ENCODE measurements at places on chromosomes 1 and 21.

DNA sequence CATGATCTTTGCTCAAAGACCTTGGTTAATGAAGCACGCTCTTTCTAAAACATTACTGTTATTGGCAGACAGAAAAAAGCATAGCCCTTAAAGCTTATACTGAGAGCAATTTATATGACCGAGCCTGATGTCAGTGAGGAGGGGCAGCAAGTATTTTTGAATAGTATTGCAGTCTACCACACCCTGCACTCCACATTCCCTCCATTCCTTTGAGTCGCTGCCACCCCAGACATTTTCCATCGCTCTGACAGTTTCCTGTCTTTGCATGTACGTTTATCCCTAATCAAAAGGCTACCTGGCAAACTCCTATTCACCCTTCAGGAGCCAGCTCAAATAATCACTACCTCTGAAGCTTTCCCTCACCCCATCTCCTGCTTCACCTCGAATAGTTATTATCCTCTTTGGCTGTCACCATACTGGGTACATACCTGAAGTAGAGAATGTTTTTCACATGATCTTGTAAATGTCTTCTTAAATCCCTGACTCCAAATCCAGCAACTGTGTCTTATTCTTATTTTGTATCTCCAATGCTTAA lies 5.5 kb upstream of the JUN start:
- no peak for DNase-seq

- DNase-seq, result no peak
These were observed 42.9 kb downstream of the FMN2 start for GRCh38 chr1:240134596-240134995.

GRCh38 chr1:94050254-94050653 lies 70.7 kb downstream of the ABCA4 start:
- no peak for DNase-seq

- no peak for DNase-seq
These were observed 33.1 kb upstream of the C1orf146 start for GRCh38 chr1:92184632-92185031.

DNA sequence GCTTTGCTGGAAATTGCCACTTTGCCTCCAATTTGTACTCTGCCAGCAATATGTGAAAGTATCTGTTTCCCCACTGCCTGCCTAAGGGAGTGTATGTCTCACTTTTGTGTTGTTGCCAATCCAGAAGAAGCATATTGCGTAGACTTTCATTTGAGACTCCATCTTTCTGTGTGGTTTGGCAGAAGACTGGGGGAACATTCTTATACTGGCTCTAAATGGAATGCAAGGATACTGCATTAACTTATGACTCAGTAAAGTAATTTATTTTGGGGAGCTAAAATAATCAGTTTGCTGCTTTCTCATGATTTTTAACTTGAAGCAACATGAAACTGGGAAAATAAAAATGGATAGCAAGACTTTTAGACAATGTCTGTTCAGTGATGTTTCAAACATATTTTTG lies 107.7 kb upstream of the TMPRSS2 start:
- no peak for DNase-seq

GRCh38 chr21:43867332-43867703 lies 2.3 kb downstream of the AGPAT3 start:
- DNase-seq, result no peak

- DNase-seq, result no peak
These were observed 25.8 kb downstream of the EPHA2 start for GRCh38 chr1:16129921-16130543.

GRCh38 chr1:175864625-175865024 lies 121.2 kb upstream of the TNR start:
- no peak for DNase-seq

- peak; percentile 40 for DNase-seq
These were observed 17.0 kb downstream of the DHRS3 start for GRCh38 chr1:12600880-12601633.

- no peak for DNase-seq
These were observed 56.7 kb downstream of the PTGS2 start for GRCh38 chr1:186623551-186623950.

DNA sequence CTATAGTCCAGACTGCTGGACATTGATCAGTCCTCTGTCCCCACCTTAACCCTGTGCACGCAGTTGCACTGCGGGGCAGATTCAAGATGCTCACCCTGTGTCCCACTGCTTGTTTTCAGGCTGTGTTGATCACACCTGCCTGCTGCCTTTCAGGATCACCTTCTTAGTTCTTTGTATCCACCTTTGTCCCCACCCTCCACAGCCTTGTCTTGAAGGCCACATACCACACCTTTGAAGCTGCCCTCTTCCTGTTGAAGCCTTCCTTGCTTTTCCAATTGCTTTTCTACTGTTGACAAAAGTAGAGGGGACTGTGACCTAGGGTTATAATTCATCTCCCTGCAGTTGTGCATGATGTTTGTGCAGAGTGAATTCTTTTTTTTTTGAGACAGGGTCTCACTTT lies 32.7 kb downstream of the UCK2 start:
- no peak for DNase-seq

GRCh38 chr1:64983110-64983509 lies 16.8 kb upstream of the JAK1 start:
- no peak for DNase-seq

GRCh38 chr1:114467491-114467890 lies 43.5 kb downstream of the TRIM33 start:
- DNase-seq, result no peak

DNA sequence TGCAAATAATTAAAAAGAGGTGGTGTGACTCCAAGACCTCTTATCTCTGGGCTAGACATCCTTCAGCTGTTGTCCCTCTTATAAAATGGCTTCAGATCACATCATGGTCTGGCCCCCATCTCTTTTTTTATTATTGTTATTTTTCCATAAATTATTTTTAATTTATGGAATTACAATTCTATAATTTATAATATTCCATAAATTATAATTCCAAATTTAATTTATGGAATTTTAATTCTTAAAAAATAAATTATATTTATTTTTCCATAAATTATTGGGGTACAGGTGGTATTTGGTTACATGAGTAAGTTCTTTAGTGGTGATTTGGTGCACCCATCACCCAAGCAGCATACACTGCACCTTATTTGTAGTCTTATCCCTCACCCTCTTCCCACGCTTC lies 65.9 kb upstream of the GJA5 start:
- no peak for DNase-seq

DNA sequence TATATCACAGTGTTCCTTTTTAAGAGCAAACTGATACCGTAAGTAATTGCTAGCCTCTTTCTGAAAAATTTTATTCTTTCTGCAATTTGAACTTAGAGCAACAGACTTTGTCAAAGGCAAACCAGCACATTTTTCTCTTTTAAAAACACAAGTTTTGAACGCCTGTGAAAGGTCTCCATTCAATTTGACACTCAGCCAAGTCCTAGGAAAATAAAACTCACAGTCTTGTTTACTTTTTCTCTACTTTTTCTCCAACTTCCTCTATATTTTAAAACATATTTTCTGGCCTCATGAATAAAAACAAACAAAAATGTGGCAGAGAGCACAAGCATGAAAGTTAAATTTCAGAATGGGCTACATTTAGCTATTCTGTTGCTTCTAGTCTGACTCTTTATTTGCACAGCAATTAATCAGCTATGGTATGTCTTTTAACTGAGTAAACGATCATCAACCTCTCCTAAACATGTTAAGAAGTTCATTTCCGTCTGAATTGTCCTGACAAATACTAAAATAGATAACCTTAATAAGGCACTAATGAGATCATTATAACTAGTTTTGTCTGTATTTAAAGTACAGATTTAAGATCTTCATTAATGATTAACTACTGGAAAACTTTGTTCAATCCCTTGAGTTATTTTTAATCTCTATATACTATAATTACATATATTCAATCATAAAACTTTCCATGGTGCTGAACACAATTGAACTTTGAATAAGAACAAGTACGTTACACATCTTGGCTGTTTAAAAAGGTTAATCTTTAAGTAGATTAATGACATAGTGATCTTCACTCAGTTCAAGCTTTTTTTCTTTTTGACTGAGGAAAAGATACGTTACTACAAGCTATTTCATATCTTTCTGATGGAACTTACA lies 550.6 kb downstream of the PTBP2 start:
- no peak for DNase-seq

DNA sequence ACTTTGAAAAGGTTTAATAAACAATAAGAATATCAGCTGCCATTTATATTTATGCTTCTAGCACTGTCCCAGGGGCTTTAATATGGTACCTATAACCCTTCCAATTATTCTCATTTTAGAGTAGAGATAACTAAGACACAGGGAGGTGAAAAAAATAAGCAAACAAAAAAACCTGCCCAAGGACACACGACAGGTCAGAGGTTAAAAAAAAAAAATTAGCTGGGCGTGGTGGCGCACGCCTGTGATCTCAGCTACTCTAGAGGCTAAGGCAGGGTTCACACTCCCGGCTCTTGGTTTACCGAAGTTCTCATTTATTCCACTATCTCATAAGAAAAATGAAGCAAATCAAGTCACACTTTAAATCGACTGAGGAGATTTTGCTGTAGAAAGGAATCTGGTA lies 34.7 kb upstream of the CNN3 start:
- DNase-seq, result no peak

DNA sequence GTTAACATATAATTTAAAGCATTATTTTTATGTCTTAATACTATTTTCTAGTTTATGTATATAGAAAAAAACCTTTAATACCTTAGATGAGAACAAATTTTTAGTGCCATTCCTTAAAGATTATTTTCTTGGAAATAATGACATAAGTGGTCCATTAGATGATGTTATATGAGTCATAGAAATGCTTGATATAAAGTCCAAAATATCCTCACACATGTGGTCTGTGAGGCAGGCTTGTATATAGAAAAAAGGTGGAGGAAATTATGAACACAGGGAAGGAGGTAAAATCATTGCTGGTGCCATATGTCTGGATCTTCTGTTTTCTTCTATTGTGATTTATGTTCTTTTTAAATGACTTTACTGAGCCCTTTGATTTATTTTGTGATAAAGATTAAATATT lies 79.3 kb downstream of the MAP3K7CL start:
- no peak for DNase-seq

DNA sequence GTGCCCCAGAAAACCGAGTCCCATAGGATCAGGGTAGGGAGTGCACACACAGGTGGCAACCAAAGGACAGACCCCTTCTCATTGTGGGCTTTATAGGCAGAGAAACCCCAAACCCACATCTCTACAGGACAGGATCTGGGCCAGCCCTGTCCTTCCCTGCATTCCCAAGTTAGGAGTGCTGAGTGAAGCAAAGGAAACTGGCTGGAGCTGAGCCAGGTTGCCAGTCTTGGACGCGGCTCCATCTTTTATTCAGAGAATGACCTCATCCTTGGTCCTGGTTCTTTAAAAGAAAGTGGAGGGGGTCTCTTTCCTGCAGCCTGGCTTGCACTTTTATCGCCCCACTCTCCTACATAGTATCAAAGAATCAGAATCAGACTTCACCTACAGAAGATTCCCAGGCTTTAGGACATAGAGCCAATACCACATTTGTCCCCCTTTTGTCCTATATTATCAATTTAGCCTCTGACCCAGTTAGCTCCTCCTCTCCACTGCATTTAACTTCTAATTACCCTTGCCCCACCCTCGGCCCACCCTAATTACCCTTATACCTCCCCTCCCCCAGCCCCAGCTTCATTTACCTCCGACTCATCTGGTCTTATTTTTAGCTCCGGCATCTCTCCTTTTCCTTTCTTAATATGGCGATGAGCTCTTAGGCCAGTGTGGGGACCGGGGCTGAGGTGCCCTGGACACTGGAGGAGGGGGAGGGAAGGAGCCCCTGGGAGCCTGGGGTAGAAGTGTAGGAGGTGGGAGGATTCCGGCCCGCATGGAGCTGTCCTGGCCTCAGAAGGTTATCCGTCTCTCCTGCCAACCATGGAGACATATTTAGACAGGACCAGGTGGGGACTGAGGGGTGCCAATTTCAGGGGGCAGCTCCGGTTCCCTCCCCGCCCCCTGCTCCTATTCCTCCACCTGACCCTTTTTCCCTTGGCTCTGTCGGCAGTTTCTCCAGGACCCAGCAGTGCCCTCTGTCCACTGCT lies at the start of gene CASQ1:
CASQ1 (plus strand) TSS at position 927 of the 977 bp plus-strand sequence. CDS start 177 bp downstream, outside the sequence.
- DNase-seq, result no peak

DNA sequence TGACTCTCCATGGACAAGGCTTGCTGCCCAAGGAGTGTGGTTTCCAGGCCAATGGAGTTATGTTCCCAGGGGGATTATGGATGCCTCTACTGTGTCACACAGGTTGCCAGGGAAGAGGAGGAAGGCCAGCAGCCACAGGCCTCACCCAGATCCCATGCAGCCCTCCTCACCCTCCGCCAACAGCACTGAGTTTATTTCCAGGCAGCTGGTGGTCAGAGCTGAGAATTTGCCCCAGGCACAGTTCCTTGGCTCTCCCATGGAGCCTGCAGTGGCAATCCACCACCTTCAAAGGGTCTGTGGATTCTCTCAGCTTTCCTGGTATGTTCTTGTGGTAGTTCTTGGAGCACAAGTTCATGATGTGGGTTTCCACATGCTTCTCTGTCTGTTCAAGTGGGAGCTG lies 79.2 kb downstream of the NTNG1 start:
- no peak for DNase-seq

DNA sequence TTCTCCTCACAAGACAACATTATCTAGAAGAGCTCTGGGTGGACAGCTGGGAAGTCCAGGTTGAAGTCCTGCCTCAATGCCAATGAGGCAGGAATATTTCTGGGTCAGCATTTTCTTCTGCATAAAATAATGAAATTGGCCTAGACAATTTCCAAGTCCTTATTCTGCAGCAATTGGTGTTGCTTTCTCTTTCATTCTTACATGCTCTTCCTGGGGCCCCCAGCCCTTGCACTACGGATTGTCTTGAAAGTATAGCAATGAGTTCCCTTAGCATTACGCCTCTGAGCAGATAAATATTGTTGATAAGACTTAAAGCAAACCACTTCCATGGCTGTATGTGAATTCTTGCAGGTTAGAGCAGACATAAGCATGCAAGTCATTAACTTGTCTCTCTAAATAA lies 188.5 kb downstream of the TGFBR3 start:
- DNase-seq, result peak; percentile 12

DNA sequence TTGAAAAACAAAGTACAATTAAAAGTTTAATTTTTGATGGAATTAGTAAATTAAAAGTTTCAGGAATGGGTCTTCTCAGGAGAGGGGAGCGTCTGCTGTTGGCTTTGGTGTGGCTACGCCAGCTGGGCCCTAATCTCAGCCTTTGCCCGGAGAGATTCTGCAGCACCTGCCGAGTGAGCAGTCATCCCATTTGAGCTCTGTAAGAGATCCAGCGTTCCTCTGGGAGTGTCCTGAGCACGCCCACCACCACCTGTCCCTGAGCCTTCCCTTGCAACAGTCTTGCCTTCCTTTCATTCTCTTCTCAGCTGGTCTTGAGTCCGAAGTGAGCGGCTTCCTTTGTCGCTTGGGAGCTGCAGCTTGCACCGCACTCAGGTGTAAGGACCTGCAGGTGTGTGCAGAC lies 263.1 kb downstream of the CAMTA1 start:
- DNase-seq, result no peak

- DNase-seq, result peak; percentile 38
These were observed 38.5 kb upstream of the TDRD10 start for GRCh38 chr1:154463512-154463990.

Measured in stimulated activated CD8-positive, alpha-beta memory T cell treated with anti-CD3 and anti-CD28 coated beads, Interleukin-7, amount 100 ng/mL, for 4 hours (primary cell).